ENCODE measurements at places on chromosomes 7 and 10.

DNA sequence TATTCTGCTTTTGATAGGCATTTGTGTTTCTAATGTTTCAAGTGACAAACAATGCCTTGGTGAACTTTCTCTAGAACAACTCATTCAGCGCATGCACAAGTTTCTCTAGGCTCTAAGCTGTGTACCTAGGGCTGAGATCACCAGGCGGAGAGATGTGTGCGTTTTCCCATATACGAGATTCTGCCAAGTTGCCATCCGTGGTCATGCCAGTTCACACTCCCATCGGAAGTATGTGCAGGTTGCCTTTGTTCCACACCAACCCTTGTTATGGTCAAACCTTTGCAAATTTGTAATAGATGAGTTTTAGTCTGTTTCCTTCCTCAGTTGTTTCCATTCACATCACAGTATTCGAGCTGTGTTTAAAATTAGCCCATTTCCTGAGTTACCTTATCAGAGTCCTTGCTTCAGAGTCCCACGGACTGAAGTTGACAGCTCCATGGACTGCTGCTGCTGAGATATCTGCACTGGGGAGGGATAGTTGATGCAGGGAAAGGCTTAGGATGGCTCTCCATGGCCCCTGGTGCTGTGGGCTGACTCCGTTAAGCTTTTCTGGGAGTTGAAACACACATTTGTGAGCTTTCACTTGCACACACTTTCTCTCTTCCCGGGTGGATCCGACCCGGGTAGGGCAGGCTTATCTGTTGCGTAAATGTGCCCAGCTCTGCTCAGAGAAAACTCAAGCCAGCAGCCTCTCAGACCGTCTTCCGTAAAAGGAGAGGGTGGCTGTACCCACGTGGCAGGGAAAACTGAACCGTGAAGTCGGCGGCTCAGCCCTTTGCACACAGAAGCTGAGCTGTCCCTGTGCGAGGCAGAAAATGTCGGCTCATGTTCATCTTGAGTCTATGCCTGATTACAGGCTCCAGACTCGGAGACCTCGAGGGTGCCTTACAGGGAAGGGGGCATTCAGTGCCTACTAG lies 49.4 kb downstream of the HK1 start:
- no peak for DNase-seq

GRCh38 chr10:121834757-121835156 lies 93.1 kb downstream of the ATE1 start:
- DNase-seq, result no peak

DNA sequence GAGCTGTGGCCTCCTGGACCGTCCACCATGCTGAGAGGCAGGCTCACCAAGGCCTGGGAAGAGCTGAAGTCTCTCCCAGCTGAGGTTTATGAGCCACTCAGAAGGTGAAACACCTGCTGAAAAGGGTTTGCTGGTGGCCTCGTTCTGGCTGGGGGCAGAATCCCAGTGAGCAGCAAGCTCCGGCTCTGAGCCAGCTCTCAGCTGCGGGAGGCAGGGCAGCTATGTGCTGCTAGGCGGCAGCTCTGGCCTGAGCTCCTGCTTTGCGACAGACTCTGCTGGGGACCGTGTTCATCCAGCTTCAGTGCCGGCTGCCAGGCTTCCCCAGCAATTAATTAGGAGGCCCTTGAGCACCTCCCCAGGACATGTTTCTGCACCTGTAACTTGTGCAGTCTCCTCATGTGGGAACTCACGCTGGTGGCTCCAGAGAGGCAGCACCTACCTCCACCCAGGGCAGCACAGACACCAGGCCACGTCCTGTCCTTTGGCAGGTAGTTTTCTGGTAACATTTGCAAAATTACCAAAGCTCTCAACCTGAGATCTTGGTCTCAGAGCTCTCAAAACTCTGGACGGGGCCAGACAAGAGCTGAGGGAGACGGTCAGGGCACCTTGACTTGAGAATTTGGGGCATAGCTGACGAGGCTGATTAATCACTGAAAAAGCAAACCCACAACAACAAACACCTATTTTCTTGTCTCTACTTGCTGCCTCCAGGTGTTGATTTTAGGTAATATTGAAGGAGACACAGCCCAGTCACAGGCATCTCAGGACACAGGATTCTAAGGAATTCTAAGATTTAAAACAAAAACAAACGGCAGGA lies 185.0 kb downstream of the TCERG1L start:
- no peak for DNase-seq

GRCh38 chr10:63763744-63764143 lies 242.5 kb downstream of the REEP3 start:
- DNase-seq, result no peak
